ENCODE measurements at places on chromosomes 7 and 10.

GRCh38 chr10:7388602-7389001 lies 22.2 kb downstream of the SFMBT2 start:
- DNase-seq = no peak

- peak; percentile 39 for DNase-seq
These were observed 70.8 kb downstream of the SGMS1 start for GRCh38 chr10:50552771-50553535.

GRCh38 chr10:97000487-97001182 lies 168.5 kb downstream of the LCOR start:
- peak; percentile 18 for DNase-seq

DNA sequence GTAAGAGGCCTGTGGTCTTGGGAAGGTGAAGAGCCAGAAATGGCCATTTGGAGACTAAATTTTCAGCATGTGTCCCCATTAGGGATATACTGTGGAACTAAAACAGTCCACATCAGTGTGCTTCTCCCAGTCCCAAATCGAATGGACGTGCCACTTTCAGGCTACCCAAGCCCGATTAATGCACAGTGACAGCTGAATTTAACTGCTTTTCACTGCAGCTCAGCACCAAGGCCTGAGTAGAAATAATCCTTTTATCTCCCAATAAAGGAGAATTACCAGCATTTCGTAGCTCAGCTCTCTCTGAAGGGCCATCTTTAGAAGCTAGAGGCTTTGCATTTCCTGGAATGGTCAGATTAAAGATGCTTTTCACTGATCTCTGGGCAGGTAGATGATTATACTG lies 183.3 kb downstream of the NPSR1 start:
- DNase-seq = no peak

DNA sequence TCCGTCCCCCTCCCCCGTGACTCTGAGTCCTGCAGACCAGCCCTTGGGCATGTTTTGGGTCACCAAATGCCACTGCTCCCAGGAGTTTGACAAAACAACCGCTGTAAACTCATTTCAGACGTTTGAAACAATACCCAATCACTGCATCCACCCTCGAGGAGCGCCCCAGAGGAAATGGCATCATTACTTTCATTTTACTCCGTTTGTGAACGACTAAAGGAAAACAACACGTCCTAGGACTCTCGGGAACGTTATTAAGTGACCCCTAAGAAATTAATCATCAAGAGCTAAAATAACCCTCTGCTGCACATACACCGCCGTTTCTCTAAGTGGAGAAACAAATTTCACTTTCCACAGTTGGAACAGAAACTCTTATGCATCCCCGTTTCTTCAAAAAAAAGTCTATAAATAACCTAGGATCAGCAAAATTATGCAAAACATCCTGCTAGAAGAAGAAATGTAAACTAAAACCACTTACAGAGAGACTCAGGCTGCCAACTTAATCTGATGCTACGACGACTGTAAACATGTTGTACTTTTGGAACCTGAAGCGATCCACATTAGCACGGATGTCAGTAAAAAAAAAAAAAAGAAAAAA lies 109.9 kb upstream of the EFCAB10 start:
- peak; percentile 20 for DNase-seq

GRCh38 chr7:26584987-26585665 lies 279.3 kb downstream of the SKAP2 start:
- DNase-seq = no peak

GRCh38 chr10:37222046-37222445 lies 96.6 kb downstream of the ANKRD30A start:
- DNase-seq = no peak

DNA sequence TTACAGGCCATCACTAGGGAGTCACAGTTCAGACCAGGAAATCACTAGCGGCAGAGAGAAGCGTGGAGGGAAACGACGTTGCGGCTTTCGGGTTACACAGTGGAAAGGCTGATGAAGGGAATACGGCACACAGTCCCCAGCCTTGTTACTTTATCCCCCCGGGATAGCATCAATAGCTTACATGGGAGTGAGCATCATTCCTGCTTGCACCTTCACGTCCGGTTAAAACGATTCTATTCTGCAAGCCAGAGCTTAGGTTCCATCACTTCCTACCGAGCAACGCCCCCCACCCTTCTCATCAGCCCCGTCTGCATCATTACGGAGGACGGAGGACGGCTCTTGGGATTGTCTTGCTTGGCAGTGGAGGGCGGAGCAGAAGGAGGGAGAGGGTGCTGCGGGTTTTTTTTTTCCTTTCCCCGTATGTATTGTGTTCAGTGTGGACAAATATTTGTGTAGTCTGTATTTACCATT lies 124.9 kb downstream of the CLEC2L start:
- no peak for DNase-seq

DNA sequence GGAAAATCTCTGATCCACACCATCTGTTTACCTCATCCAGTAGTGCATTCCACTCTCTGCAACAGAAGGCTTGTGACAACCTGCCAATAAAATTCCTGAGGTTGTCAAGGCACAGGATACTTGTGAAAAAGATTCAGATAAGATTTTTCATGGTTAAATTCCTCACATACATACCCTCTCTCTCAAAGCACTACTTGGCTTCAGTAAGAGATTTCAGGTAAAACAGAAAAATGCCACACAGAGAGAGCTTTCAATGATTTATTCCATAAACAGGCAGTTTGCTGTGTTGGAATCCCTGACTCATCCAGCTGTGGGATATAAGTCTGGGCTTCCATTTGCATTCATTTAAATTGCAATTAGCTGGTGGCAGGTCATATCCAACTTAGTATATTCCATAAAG lies 99.7 kb upstream of the CAV2 start:
- DNase-seq = peak; percentile 66

- no peak for DNase-seq
These were observed 10.6 kb downstream of the BHLHA15 start for GRCh38 chr7:98221611-98222532.

- DNase-seq = no peak
These were observed 34.6 kb downstream of the ANKRD7 start for GRCh38 chr7:118259115-118259514.

- DNase-seq = no peak
These were observed 31.5 kb downstream of the GLRX3 start for GRCh38 chr10:130167707-130168106.
